ENCODE measurements at places on chromosomes 5 and 9. TPM values are rescaled to one million over a fixed set of nuclear protein-coding genes. Genes with fewer than 3 reads are reported as not detected.

GRCh38 chr5:149420545-149421371 is 41.7 kb upstream of the IL17B start:
- no peak overlapping the region for H3K4me3 ChIP-seq
- H3K27ac ChIP-seq = peak overlapping the region; percentile 99
- no peaks in the 10 kb centered on the region for H3K27me3 ChIP-seq
- H3K36me3 ChIP-seq = peaks cover 81% of the 10 kb centered on the region

ASB6 gene
- total RNA-seq = 9.4 TPM

DNA sequence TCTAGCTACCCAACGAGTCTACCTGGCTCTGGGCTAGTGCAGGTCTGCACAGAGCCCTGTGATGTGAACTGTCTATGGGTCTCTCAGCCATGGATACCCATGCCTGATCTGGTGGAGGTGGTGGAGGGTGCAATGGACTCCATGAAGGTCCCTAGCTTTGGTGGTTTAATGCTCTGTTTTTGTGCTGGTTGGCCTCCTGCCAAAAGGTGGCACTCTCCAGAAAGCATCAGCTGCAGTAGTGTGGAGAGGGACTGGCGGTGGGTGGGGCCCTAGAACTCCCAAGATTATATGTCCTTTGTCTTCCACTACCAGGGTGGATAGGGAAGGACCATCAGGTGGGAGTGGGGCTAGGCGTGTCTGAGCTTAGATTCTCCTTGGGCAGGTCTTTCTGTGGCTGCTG is 290.1 kb downstream of the AGTPBP1 start:
- H3K36me3 ChIP-seq = no peaks in the 10 kb centered on the region
- no peak overlapping the region for H3K27ac ChIP-seq
- no peaks in the 10 kb centered on the region for H3K4me1 ChIP-seq
- no peak overlapping the region for H3K4me3 ChIP-seq
- no peaks in the 10 kb centered on the region for H3K27me3 ChIP-seq

GRAMD2B gene
- 20.3 TPM for total RNA-seq

GPR150 gene
- total RNA-seq = under 0.01 TPM

DNA sequence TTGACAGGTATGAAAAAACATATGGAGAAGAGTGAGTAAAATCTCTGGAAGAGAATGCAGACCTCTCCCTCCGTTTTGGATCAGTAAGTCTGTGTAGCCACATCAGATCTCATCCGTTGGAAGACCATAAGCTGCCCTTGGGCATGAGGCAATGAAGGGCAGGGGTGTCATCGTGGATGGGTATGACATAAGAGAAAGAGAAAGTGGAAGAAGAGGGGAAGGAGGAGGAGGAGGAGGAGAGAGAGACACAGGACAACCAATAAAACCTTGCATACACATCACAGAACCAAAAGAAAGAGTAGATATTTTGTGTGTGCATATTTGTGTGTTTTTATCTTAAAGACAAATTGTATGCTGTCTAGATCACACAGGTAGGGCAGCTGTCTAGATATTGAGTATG is 50.7 kb downstream of the PRRC1 start:
- H3K36me3 ChIP-seq = no peaks in the 10 kb centered on the region
- peaks cover 8% of the 10 kb centered on the region for H3K27me3 ChIP-seq
- DNase-seq = no peak
- H3K4me1 ChIP-seq = peaks cover 1% of the 10 kb centered on the region
- H3K4me3 ChIP-seq = no peak overlapping the region
- H3K27ac ChIP-seq = no peak overlapping the region

DNA sequence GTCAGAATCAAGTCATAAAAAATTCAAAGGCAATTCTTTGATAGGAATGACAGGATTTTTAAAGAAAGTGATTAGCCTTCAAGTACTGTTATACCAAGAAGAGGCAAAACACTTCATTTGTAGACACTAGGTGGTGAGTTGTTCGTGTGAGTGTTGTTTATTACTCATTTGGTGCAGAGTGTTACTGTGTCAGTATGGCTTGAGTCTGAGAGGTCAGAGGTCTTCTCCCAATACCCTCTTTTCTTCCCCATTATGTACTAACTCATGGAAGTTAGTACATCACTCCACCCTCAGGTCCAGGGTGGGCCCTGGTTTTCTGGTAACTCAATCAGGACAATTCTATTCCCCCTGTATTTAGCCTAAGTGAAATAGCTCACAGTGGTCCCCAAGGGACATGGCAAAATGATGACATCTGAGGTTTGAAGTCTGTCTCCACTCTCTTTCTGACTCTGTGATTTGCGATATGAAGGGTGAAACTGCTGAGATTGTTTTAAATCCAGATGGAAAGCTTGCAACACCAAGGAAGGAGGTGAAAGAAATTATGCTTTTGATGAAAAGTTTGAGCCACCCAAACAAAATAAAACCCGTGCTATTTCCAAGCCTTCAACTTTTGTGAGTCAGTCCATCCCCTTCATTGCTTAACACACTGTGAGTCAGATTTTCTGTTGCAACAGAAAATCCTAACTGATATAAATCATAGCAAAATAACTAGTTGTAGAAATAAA is 56.8 kb downstream of the NUDT12 start:
- DNase-seq = peak; percentile 79
- H3K27ac ChIP-seq = no peak overlapping the region
- no peaks in the 10 kb centered on the region for H3K36me3 ChIP-seq
- no peak overlapping the region for H3K4me3 ChIP-seq
- H3K27me3 ChIP-seq = no peaks in the 10 kb centered on the region
- no peaks in the 10 kb centered on the region for H3K4me1 ChIP-seq

GRCh38 chr9:68654075-68654474 is 51.0 kb upstream of the PIP5K1B start:
- no peak overlapping the region for H3K4me3 ChIP-seq
- H3K27me3 ChIP-seq = no peaks in the 10 kb centered on the region
- no peaks in the 10 kb centered on the region for H3K4me1 ChIP-seq
- H3K27ac ChIP-seq = no peak overlapping the region
- no peak for DNase-seq
- no peaks in the 10 kb centered on the region for H3K36me3 ChIP-seq

SLC1A3 gene
- 1.3 TPM for total RNA-seq

All from IMR-90 (cell line).